ENCODE measurements at places on chromosomes 3 and 15.

GRCh38 chr15:84983711-84984110 lies 2.1 kb downstream of the PDE8A start:
- DNase-seq, result no peak

GRCh38 chr3:188309437-188310269 lies 155.7 kb downstream of the LPP start:
- no peak for DNase-seq

DNA sequence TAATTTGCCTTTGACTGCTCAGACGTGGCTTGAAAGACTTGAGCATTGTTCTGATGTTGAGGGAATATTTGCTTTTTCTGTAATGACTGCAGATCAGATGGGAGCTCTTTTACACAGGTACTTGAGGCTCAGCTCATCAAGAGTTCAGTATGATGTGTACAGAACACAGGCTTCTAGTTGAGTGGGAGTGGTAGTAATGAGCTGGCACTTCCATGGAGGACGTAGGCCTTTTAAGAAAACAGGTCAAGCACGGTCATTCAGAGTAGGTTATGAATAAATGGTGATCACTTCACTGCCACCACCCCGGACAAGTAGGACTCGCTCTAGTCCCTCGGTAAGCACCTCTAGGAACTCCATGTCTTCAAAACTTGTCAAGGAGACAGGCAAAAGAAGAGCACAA lies 8.8 kb downstream of the EMC4 start:
- no peak for DNase-seq

GRCh38 chr3:133171831-133172230 lies 133.6 kb downstream of the TMEM108 start:
- DNase-seq, result no peak

DNA sequence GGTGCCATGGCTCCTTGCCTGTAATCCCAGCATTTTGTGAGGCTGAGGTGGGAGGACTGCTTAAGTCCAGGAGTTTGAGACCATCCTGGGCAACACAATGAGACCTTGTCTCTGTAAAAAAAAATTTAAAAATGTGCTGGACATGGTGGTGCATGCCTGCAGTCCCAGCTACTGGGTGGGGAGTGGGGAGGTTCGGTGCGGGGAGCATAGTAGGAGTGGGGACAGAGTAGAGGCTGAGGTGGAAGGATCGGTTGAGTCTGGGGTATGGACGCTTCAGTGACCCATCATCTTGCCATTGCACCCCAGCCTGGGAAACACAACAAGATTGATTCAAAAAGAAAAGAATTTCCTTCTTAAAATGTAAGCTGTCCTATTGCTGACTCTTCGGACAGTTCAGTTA lies 1490.0 kb upstream of the GBE1 start:
- DNase-seq, result no peak

DNA sequence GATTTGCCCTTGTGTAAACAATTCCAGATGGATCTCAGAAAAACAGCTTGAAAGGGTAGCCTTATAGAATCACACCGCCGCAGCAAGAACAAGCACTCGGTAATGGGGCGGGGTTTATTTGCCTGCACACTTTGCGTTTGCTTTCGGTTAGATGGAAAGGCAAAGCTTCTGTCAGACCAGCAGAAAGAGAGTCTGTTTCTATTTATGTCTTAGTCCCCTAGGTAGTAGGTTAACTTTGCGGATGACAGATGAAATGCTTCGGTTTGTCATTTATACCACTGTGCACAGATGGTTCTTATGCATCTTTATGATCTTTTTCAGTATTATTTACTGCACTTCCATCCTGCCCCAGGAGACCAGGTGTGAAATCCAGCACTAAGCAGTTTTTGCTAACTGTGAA lies 62.2 kb downstream of the PYDC2 start:
- DNase-seq, result no peak

- no peak for DNase-seq
Measured at GRCh38 chr15:98196371-98196770, 235.9 kb downstream of the ARRDC4 start.

- no peak for DNase-seq
Measured at GRCh38 chr3:69767571-69767970, 28.3 kb downstream of the MITF start.
